Suprapubic skin (tissue), 4 donors: ENCODE measurements at places on chromosomes 2 and 18.
A peak's percentile ranks its signal among the peaks of the same experiment; 100 is the strongest.

GRCh38 chr2:20599001-20599600, 51.8 kb downstream of the HS1BP3 start:
- DNase-seq: peak; percentile 68

- no peak for DNase-seq
Observed at GRCh38 chr2:59584958-59585357, 968.5 kb downstream of the BCL11A start.

DNA sequence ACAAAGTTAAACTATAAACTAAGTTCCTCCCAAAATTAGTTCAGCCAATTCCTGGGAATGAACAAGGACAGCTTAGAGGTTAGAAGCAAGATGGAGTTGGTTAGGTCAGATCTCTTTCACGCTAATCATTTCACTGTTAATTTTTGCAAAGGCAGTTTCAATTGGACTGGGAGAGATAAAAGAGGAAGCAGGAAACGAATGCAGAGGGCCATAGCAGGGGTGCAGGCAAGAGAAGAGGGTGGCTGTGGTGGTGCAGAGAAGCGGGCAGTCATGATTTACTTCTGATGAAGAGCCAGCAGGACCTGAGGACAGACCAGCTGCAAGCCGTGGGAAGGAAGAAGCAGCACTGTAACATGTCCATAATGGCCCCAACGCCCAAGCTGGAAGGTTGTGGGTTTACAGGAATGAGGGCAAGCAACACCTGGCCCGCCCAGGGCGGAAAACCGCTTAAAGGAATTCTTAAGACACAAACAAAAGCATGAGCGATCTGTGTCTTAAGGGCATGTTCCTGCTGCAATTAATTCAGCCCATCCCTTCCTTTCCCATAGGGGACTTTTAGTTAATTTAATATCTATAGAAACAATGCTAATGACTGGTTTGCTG, 4.1 kb upstream of the RMP24 start:
- DNase-seq: no peak

DNA sequence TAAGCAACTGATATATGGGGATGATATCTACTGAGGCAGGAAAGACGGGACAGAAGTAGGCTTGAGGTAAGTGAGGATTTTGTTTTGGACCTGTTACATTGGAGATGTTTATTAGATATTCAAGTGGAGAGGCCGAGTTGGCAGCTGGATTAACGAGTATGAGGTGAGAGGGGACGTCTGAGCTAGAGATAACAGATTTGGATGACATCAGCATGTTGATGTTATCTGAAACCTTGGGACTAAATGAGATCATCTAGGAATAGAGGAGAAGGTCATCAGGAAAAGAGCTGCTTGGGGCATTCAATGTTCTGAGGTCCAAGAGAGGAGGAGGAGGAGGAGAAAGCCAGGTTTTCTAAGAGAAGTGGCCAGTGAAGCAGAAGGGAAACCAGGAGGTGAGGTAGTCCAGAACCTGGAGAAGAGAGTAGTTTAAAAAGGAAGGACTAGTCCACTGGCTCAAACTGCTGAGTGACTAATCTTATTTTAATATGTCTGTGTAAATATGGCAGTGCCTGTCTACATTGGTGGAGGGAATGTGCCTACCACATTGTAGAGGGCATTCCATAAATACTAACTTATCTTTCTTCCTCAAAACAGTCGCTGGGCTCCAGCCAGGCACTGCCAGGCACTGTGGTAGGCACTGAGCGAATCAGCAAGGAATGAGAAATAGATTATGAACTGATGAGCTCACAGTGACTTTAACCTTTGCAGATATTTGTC, 488.3 kb downstream of the DLGAP1 start:
- no peak for DNase-seq

GRCh38 chr2:156437931-156438410, 1.8 kb downstream of the GPD2 start:
- no peak for DNase-seq

GRCh38 chr18:13175266-13175665, 43.3 kb upstream of the LDLRAD4 start:
- no peak for DNase-seq

- no peak for DNase-seq
Observed at GRCh38 chr2:138948070-138948539, 167.9 kb upstream of the NXPH2 start.

DNA sequence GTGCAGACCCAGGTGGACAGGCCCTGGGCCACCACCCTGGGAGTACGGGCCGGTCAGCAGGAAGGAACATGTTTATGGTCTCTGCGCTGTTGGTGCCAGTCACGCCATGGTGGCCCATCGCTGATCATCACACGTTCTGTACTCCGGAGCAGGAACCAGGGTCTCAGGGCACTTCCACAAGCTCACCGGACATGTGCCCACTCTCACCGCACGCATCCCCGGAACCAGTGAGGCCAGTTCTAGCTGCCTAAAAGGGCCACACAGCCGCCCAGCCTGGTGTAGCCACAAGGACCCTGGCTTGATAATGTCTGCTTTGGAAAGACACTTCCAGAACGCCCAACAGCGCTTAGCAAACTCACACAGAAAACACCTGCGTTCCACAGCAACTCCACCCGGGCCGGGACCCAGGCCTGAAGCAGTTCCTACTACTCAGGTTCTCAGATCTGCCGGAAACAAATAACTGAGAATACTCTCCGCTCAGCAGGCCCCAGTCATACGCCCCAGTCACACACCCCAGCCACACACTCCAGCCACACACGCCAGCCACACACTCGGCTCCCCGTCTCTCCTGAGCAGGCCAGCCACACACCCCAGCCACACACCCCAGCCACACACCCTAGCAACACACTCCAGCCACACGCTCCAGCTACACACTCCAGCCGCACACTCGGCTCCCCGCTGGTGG, 123.3 kb downstream of the HDAC4 start:
- DNase-seq: peak; percentile 78

GRCh38 chr2:76679025-76679396, 843.2 kb downstream of the LRRTM4 start:
- no peak for DNase-seq

- peak; percentile 76 for DNase-seq
Observed at GRCh38 chr2:113370478-113371091, 66.9 kb upstream of the ZNG1B start.

- DNase-seq: no peak
Observed at GRCh38 chr2:33240178-33240577, 236.3 kb upstream of the RASGRP3 start.

DNA sequence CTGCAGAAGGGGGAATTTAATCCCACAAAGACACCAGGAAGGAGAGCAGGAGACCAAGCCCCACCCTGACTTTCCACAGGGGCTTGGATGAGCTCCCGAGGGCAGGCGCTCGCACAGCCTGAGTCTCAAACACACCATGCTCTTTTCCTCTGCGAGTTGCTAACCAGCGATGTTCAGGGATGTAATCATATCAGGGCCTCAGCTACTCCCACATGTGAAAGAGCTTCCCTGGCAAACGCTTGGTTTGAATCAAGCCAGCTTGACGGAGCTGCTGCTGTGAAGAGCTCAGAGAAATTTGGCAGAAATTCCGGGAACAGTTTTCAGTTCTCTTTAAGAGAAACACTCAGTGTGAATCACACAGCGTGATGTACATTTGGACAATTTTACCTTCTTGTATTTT, 385.8 kb downstream of the GALR1 start:
- DNase-seq: no peak

DNA sequence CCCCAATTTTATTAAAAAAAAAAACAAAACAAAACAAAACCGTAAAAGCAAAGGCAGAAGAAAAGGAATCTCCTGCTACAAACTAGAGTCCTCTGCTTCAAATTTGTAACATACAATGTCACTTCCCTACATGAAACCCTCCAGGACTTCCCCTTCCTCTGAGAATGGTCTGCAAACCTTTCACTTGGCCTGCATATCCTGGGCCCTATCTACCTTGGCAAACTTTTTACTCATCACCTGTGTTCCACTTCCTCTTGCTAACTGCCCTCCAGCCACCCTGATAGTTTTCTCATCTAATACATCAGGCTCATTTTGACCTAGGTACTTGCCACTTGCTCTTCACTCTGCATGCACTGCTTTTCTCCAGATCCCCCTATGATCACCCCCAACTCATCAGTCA, 255.5 kb downstream of the ETAA1 start:
- no peak for DNase-seq

GRCh38 chr18:46518438-46518837, 138.6 kb downstream of the LOXHD1 start:
- DNase-seq: no peak

DNA sequence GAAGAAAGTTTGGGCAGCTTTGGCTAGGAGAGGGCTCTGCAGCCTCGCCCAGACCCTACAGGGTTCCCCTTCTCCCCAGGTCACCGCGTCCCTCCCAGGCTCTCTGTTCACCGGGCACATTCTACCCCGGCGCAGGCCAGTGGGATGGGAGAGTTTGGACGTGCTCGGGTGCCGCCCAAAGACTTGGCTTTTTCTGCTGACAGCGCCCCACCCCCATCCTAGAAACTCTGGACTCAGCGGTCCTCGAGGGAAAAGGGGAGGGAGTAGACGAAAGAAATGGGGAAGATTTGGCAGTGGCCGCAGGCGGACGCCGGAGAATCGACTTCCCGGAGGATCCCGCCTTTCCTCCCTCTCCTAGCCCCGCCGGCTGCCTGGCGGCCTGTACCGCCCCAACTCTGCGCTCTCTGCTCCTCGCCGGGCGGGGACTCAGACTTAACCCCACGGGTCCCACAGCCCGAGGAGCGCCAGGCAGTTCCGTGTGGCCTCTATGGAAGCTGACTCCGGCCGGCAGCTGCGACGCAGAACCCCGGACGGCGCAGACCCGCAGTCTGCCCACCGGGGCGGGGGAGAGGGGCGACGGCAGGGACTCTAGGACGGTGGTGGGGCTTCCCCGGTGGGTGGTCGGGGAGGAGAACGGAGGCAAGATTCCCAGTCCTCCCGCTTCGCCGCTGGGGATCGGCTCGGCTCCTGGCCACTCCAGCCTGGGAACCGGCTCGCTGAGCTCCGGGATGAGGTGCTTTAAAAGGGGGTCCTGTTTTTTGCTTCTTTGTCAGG, 863 bp upstream of the SIX2 start:
- DNase-seq: peak; percentile 88

- no peak for DNase-seq
Observed at GRCh38 chr2:79619976-79620375, 107.1 kb downstream of the CTNNA2 start.

GRCh38 chr2:225771701-225772100, 372.2 kb downstream of the NYAP2 start:
- no peak for DNase-seq

GRCh38 chr2:182767578-182767977, 51.5 kb downstream of the DNAJC10 start:
- no peak for DNase-seq

DNA sequence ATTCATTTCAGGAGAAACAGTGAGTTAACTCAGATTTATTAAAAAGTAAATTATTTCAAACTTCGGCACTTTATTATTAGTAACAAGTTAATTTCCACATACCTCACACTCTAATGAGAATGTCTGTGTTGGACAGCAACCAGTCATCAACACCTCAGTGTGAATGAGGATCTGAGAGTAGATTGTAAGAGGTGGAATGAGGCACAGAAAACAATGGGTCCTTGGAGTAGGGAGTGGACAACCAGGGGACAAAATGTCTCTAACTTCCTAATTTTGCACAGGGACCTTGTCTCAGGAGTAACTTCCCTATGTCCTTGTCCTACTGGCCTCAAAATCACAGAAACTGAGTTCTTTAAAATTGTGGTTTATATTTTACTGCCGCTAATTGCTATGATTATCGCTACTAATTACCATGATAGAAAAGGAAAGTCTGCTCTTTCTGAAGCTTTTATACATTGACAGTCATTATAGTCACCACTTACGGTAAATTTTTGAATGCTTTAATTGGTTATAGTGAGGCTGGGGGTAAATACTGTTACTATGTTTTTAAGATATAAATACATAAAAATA, 82.2 kb upstream of the LRPPRC start:
- no peak for DNase-seq

DNA sequence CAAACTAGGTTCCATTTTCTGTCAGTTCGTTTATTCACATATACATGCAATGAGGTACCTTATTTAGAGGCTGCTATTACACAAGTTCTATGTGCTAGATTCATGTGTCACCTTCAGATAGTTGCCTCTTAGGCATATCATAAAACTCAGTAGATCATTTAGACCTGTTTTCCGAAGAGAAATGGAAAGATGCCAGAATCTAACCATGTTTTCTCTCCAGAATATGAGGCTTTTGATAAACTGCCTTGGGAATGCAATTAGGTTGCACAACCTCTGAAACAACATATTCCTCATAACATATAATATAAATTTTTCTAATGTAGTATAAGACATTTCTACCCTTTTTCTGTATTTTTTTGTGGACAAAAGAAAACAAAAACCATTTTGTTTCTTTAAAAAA, 108.1 kb downstream of the PRPF40A start:
- DNase-seq: no peak

- no peak for DNase-seq
Observed at GRCh38 chr2:150882751-150883612, 378.7 kb downstream of the RBM43 start.

GRCh38 chr2:171718720-171719119, 31.5 kb downstream of the DYNC1I2 start:
- DNase-seq: no peak

DNA sequence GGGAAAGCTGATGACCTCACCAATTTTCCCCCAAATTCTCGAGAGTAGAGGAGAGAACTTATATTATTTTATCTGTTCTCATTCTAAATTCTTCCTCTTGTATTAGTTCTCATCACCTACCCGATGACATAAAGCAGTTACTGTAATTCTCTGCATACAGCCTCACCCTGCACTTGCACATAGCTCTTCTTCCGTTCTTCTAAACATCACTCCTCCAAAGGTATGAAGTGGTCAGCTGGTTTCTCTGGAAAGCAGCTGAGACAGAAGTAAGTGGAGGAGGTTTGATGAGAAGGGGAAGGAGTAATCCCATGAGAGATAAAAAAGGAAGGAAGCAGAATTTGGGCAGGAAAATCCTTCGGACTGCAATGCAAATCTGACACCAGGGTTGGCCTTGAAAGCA, 39.0 kb downstream of the FBXO48 start:
- no peak for DNase-seq

DNA sequence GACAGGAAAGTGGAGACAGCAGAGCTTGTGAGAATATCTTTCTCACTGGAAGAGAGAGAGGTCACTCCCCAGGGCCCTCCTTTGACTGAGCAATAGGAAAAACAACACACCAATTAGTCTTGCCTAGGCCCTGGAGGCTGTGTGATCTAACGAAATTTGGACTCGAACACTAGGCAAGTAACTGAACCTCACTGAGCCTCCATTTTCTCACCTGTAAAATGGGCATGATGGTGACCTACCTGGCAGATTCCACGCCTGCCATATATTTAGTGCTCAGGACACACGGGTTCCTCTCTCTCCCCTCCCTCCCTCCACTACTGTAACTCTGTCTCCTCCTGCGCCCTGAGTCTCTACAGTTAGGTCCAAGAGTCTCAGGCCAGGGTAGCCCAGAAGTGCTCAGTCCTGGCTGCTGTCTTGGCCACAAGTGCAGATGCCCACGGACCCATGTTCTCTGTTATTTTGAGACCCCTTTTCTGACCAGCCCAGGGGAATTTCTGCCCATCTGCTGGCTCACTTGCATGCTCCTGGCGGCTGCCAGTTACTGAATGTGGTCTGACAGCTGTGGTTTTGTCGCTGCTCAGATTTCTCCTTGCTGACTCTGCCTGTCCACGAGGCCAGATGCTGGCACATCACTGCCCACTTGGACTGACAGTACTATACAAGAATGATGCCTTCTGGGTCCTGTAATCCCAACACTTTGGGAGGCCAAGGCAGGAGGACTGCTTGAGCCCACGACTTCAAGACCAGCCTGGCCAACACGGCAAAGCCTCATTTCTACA, 9.6 kb upstream of the GIGYF2 start:
- peak; percentile 28 for DNase-seq

- no peak for DNase-seq
Observed at GRCh38 chr2:196586511-196586991, 53.0 kb upstream of the CCDC150 start.

GRCh38 chr2:211354481-211354880, 798.1 kb downstream of the CPS1 start:
- no peak for DNase-seq
